ENCODE measurements at places on chromosomes 16 and 17.

DNA sequence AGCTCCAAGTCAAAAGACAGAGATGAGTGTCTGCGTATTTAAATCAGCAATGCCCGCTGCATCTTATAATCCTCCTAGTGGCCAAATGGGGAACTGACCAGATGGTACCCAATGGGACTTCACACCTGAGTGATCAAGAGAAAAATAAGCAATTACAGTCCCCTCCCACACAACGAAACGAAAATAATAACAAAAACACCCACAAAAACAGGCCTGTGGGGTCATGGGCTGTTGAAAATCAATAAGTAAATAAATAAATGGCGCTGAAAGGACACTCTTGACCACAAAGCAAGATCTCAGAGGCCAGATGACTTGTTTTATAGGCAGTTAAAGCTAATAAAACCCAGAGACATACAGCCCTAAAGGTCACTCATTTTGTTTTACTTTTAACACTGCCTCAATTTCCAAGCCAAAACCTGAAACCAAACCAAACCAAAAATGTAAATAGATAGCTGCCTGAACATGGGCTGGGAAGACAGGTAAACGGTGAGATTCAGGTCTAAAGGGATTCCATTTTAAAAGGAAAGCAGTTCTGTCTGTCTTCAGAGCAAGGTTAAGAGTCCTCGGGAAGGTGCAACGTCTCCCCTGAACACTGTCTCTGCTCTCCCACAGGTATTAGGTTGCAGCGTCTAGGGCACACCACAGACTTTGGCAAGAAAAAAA is 1.3 kb downstream of the ZNF821 start:
- peak; percentile 94 for DNase-seq

GRCh38 chr17:31623990-31624389 is 232.5 kb downstream of the RAB11FIP4 start:
- DNase-seq: no peak

DNA sequence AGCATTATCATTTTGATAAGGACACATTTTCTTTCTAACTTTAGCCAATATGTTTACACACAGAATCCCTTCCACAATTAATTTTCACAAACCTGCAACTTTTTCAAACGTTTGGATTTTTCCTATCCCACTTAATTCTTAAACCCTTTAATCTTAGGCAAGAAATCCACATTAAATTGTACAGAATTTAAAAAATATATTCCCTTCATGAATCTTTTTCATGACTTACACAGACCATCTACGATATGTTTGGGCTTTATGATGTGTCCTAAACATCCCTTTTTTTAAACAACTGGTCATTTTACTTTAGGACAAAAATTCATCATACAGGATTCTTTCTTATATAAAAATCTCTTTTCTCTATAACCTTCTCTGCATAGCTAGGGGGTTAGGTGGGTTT is 241.5 kb upstream of the CNTNAP4 start:
- DNase-seq: no peak

DNA sequence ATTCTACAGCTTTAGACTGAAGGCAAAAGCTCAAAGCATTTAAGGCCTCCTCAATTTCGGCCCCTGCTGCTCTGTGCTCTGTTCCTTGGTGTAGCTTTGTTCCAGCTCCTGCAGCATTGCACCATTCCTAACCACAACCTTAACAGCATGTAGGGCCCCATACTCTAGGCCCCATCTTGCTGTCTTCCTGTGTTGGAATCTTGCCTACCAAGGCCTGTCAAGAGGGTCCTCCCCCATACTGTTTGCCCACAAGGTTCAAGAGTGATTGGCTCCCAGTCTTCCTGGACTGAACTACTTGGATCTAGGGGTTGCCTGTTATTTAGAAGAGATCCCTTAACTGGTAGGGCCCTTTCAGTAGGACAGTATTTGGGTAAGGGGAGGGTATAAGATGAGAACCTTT is 26.8 kb downstream of the TRPV2 start:
- no peak for DNase-seq

- no peak for DNase-seq
Observed at GRCh38 chr17:42182927-42183734, 2.1 kb downstream of the HCRT start.

- no peak for DNase-seq
Observed at GRCh38 chr17:81891303-81891552, 158 bp downstream of the ALYREF start.

GRCh38 chr17:64231567-64232141 is 31.4 kb downstream of the TEX2 start:
- no peak for DNase-seq

DNA sequence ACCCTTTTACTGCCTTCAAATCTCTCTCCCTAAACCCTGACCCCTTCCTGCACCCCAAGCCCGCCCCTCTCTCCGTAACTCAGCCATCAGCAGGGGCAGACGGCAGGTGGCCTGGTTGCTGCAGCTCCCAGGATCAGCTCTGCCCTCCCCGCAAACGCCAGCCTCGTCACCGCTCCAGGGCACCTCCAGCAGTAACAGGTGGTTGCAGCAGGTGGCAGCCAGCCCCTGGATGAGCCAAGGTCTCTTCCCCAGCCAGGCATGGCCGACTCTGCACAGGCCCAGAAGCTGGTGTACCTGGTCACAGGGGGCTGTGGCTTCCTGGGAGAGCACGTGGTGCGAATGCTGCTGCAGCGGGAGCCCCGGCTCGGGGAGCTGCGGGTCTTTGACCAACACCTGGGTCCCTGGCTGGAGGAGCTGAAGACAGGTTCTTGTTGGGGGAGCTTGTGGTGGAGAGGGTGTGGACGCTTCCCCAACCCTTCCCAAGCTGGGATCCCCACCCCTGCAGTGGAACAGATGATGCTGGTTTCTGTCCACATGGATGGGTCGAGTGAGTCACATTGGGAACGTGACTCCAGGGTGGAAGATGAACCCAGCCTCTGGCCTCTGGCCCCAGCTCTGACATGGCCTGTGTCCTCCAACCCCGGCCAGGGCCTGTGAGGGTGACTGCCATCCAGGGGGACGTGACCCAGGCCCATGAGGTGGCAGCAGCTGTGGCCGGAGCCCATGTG is 558 bp downstream of the HSD3B7 start:
- no peak for DNase-seq

DNA sequence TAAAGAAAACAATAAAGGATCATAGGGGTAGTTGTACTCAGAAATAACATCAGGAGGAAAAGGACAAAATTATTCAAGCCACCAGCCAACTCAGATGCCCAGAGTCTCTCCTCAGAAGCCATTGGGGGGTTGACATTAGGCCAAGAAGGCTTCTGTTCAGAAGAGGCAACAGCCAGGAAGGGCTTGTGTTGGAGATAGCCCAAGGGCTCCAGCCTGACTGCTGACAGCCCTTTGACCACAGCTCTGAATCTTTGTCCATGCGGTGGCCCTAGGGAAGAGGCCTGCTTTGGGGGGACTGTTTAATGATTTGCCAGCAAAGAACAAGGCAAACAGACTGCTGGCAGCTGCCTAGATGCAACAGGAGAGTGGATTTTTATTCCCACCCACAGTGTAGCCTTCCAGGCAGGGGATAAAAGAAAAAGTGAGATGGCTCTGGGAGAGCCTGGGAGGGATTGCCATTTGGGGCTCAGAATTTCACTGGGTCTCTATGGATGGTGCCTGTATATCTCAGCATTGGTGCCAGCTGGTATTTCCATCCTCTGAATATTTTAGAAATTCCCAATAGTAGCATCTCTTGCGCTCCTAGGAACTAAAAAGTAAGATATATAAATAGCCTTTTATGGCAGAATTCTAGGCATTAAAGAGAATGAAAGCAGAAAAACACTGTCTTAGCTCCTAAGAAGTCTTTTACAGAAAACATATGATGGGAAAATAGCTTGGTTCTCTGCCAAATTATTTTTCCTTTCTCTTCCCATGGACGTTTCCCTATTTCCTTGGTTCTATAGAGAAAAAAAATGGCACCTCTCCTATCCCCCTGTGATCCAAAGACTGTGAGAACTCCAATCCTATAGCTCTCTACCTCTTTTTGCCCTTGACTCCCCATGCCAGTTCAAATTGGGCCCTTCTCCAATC is 29.4 kb upstream of the SUPT4H1 start:
- DNase-seq: no peak

Data from GM12865 (cell line).